ENCODE measurements at places on chromosomes 2 and 18.

DNA sequence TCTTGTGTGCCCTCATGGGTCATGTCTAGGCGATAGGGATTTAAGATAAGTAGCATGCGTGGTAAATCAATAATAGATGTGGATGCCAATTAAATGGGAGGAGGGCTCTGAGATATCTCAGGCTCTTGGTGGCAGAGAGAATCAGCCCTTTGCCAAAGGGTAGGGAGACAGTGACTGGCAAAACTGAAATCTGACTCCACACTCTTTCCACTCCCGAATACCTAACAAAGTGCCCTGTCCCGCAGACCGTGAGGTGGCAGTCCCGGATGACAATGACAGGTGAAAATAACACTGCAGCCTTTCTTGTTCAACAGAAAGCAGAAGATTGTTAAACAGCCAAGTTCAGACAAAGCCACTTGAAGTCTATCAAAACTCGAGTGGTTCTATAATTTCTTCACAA is 47.0 kb downstream of the C2orf76 start:
- DNase-seq, result no peak

GRCh38 chr2:167331636-167332232 is 443.5 kb downstream of the XIRP2 start:
- DNase-seq, result no peak

DNA sequence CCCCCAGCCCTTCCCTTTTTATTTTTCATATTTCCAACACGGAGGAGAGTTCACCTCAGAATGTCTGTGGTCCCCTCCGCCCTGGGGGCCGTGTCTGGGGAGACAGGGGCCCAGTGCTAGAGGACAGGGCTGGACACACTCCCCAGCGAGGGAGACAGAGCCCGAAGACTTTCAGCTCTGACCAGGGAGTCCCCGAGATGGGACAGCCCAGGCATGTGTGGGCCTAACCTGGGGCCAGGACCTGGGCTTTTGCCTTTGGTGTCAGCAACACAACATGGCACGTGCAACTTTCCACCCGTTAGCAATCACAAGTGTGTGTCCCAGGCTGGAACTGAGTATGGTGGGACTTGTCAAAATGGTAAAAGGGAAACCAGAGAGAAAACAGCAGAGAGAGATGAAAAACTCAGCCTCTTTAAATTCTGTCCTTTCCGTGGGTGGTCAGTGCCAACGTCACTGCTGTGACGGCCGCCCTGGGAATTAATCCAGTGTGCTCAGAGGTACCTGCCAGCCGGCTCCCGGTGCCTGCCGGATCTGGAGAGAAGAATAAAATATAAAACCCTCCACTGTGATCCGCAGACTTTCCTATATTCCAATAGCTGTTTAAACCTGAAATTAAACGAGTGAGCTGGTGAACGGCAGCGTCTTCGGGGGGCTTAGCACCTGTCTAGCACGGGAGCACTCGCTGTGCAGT is 245.8 kb downstream of the EIPR1 start:
- DNase-seq, result no peak

GRCh38 chr18:26356045-26356785 is 130.0 kb downstream of the TAF4B start:
- DNase-seq, result no peak

DNA sequence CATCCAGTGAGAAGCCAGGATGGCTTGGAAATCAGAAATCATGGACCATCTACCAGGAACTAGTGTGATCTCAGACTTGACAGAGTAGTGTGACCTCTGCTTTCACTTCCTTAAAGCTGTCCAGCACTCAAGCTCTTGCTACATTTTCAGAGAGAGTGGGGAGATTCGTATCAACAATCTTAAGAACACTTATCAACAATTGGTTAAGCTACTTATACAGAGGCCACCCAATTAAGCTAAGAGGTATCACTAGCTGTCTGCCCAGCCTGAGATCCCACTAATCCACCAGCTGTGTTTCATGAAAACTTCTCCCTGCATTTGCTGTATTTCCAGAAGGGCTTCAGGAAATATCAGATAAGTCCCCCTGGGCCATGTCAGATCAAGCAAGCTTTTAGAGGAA is 4.2 kb downstream of the RPRM start:
- no peak for DNase-seq

DNA sequence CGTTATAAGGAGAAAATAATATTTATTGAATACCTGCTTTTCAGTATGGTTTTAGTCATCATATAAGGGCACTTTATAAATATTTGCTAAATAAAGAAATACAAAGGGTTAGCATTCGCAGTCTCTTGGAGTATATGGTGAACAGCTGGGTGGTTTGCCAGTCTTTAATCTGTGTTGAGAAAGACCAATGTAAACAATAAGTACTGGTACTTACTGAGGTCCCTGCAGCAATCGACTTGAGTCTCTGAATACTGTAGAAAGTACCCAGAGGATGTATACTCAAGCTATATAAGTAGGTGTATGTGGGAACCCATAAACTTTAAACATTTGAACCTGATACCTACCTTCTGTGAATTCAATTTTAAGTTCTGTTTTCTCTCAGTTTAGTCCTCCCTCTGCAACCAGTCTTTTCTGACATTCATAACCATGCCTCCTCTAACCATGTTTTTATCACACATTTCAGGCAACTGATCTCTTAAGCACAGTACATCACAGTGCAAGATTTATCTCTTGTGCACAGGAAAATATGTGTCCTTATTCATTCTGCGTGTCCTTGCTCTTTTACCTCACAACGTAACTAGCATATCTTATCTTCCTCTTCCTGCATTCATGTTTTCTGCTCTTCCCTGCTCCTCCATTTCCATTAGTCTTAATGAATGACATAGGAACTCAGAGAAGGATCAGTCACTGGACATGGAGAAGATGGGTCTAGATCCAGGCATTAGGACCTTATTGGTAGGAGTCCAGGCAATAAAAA is 21.7 kb downstream of the C18orf63 start:
- DNase-seq, result no peak

- DNase-seq, result peak; percentile 72
Measured at GRCh38 chr2:69012310-69013141, 453 bp upstream of the ANTXR1 start.

- no peak for DNase-seq
Measured at GRCh38 chr2:22520369-22521288, 864.4 kb upstream of the KLHL29 start.

DNA sequence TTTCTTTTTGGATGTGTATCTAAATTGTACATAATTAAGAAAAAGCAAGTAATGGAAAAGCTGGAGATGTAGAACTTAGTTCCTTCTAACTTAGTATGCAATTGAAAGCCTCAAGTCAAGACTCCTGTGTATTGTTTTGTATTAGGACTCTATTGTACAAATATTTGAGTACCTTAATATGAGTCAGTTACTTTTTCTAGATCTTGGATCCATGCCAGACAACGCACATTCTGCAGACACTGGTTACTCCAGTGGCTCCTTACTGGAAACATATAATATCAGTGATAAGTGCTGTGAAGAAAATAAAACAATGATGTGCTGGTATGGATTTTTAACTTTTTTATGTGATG is 1.5 kb downstream of the SLC39A10 start:
- DNase-seq, result peak; percentile 22

DNA sequence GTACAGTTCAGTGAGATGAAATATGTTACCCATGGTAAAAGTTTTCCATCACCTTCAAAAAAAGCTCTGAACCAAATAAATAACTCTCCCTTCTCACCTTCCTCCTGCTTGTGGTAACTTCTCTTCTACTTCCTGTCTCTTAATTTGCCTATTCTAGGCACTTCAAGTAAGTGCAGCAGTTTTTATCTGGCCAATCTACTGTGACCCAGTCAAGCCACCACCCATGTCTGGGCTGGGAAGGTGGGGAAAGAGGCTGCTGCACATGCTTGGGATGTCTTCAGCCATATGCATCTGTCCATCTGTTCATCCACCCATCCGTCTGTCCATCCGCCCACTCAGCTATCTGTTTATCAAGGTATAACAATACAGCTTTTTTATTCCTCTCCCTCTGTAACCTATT is 31.6 kb downstream of the ZNF532 start:
- DNase-seq, result no peak

GRCh38 chr18:48946329-48946835 is 4.4 kb downstream of the SMAD7 start:
- no peak for DNase-seq

DNA sequence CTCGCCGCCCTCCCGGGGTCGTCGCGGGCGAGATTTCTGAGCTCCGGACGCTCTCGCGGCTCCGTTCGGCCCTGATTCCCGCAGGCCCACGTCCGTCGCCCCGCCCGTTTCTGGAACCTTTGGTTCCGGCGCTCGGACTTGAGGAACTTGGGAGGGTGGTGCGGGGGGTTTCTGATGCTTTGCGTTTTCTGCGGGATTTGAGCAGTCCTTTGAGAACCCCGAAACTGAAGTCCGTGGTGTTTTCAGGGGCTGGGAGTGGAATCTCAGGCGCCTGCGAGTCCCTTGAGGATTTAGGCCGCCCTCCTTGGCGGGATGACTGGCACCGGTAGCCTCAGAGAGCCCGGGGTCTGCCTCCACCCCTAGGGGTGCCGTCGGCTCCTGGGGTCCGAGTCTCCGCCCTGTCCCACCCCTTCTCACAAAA is 336 bp downstream of the THNSL2 start:
- DNase-seq, result no peak

- no peak for DNase-seq
Measured at GRCh38 chr2:21519821-21520220, 396.1 kb downstream of the TDRD15 start.

GRCh38 chr2:161139098-161139987 is 20.9 kb upstream of the TANK start:
- DNase-seq, result no peak

GRCh38 chr2:16525265-16525887 is 140.3 kb downstream of the CYRIA start:
- no peak for DNase-seq

GRCh38 chr2:65016789-65017188 is 27.6 kb downstream of the SLC1A4 start:
- DNase-seq, result no peak

GRCh38 chr2:38057651-38058410 is 18.1 kb downstream of the CYP1B1 start:
- no peak for DNase-seq

GRCh38 chr2:207706936-207707860 is 4.2 kb upstream of the CCNYL1 start:
- no peak for DNase-seq

DNA sequence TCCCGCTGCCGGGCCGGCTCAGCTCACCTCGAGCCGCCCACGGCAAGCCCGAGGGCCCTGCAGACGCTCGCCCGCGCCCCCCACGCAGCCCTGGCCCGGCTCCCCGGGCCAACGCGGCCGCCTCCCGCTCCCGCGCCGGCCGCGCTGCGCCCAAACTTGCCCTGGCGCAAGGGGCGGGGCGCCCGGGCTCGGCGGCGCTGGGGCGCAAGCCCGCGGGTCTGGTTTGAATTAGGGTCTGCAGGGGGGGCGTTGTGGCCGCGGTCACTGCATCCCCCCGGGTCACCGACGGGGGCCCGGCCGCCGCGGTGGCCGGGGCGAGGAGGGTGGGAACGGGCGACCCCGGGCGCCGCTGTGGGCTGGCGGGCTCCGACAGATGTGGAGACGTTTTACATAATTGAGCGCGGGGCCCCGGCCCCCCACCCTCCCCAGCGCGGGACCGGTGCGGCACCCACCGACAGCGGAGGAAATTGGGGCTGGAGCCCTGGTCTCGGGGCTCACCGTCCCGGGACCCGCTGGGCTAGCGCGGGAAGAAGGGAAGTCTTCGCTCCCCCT is 690 bp downstream of the SDC1 start:
- DNase-seq, result no peak

DNA sequence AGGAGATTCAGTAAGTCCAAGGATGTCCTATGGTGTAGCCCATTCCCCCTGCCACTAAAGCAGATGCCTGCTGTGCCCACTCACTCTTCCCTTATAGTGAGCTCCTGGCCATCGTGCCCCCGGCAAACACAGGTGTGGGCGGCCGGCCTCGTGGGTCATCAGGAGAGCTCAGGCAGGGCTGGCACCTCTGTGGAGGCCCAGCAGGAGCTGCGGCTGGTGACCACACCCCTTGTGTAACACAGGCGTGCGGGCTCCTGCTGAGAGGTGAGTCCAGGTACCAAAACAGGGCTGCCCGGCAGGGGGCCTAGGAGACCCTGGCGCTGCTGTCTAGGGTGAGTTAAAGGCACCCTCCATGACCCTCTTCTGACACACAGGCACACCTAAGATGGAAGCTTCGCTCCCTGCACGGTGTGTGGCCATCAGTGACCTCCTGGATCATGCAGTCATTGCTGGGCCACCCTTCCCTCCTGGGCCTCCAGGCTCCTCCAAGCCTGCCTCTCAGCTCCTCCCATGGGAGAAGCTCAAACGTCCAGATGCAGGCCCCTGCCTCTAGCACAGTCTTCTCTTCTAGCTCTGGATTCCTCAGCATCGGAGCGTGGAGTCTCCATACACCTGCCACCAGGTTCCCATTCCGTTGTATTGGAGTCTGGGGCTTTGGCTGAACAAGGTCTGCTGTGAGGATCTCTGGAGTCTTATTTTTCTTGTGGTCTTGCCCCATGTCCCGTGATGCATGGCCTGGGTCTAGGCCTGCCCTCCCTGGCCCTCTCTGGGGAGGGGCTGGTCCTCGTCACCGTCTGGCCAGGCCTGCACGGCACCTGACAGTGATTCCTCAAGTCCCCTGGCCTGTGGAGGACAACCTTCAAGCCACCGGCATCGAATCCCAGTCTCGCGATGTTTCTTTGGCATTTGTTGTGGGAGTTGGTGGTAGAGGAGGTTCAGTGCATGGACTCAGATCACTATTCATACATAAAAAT is 246.9 kb downstream of the ACKR3 start:
- no peak for DNase-seq

GRCh38 chr2:166157578-166157977 is 29.8 kb upstream of the SCN1A start:
- DNase-seq, result no peak

DNA sequence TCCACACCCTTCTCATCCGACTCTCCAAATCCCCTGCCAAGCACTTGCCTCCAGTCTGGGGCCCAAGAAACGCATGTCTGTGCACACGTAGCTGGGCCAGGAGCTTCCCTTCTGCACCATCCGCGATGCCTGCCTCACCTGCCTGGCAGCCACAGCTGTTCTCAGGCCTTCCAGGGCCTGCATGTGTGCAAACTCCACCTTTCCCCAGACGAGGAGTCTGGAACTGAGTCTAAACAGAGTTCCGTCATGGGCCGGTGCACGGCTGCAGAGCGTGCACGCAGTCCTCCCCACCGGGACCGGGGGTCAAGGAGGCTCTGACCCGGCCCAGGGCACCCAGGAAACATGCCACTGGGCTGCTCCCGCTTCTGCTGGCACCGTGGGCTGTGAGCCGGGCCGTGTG is 66.8 kb upstream of the SALL3 start:
- no peak for DNase-seq

Measured in putamen (tissue), 1 donor.